ENCODE measurements at places on chromosomes 16 and 17.

DNA sequence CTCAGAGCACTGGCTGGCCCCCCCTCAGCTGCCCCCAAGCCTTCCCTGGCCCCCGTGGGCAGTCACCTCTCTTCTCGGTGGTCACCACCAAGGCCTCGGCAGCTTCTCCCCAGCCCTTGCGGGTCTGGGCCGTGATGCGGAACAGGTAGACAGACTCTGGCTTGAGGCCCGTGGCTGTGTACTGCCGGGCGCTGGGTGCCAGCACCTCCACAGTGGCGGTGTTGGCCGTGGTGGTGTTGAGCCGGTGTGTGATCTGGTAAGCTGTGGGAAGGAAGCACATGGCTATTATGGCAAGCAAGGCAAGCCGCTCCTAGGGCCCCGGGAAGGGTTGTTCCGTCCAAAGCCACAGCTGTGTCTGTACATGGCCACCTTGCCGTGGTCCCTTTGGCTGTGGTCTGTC lies 78.4 kb upstream of the CDC42EP4 start:
- no peak for DNase-seq

GRCh38 chr16:29699324-29700219 lies 20.6 kb downstream of the QPRT start:
- no peak for DNase-seq

DNA sequence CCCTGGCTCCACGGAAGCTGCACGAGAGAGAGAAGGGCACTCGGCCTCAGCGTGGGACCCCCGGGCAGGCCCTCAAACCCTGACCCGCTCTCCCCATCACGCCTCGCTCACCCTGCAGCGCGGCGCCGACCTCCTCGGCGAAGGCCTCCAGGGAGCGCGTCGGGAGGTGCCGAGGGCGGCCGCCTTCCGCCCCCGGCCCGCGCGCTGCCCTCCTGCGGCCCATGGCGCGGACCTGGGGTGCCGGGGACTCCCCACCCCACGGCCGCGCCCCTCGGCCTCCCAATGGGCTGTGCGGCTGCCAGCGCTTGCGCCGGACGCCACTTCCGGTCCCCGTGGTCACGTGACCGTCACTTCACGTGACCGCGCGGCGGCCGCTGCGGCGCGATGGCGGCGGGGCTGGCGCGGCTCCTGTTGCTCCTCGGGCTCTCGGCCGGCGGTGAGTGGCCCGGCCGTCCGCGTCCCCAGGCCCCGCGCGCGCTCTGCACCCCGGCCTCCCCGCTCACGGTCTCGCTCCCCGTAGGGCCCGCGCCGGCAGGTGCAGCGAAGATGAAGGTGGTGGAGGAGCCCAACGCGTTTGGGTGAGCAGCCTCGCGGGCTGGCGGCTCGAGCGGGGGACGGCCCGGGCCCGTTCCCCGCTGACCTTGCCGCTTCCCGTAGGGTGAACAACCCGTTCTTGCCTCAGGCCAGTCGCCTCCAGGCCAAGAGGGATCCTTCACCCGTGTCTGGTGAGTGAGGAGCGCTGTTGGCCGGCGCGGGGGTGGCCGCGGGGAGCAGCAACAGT lies at the start of the genes GNPTG and TSR3:
Gene GNPTG, plus strand, starts transcription at position 350 of the 781 bp plus-strand sequence. Its CDS starts 35 bp downstream, at position 385.
Gene TSR3, minus strand, starts transcription at position 297 of the 781 bp plus-strand sequence. Its CDS starts 74 bp downstream, at position 223.
- peak; percentile 74 for DNase-seq

GRCh38 chr16:3607161-3607560 lies 4.2 kb downstream of the SLX4 start:
- no peak for DNase-seq

DNA sequence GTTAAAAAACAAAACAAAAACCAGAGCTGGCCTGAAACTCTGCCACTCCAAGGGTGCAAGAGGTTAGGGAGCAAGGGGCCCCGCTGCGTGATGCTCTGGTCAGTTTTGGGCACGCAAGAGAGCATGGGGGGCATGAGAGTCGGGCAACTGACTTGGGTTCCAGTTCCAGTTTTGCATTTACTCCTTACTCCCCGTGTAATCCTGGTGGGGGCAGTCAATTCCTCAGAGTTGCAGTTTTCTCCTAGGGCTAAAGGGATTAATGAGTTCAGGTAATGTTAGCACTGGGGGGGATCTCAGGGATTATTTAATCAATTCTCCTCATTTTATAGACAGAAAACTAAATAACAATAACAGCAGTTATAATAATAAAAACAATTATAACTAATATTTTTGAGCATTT lies 72.9 kb upstream of the PMFBP1 start:
- no peak for DNase-seq

- DNase-seq = no peak
These were observed 934 bp downstream of the MAP2K6 start for GRCh38 chr17:69415431-69415830.

Data from CD4-positive, alpha-beta T cell (primary cell).